Activated naive CD8-positive, alpha-beta T cell treated with anti-CD3 and anti-CD28 coated beads for 36 hours (primary cell): ENCODE measurements at places on chromosomes 13 and 19. TPM values are rescaled to one million over a fixed set of nuclear protein-coding genes. Genes with fewer than 3 reads are reported as not detected.

DNA sequence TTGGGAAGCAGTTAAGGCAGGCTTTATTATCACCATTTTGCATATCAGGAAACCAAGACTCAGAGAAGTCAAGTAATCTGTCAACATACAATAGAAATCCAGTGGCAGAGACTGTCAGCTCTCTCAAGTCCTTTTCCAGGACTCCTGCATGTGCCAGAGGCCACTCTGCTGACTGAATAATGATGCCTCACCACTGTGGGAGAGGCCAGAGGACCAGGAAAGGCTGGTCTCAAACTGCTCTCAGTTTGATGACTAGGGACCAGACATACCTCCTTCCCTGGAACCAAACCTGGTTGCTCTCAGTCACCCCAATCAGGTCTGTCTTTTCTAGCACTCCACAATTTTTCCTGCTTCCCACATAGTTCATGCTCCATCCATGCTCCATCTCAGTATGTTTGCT is 8.0 kb downstream of the RNASEH2B start:
- DNase-seq, result no peak

- DNase-seq, result no peak
These were observed 6.2 kb downstream of the TINCR start for GRCh38 chr19:5561559-5561958.

DNA sequence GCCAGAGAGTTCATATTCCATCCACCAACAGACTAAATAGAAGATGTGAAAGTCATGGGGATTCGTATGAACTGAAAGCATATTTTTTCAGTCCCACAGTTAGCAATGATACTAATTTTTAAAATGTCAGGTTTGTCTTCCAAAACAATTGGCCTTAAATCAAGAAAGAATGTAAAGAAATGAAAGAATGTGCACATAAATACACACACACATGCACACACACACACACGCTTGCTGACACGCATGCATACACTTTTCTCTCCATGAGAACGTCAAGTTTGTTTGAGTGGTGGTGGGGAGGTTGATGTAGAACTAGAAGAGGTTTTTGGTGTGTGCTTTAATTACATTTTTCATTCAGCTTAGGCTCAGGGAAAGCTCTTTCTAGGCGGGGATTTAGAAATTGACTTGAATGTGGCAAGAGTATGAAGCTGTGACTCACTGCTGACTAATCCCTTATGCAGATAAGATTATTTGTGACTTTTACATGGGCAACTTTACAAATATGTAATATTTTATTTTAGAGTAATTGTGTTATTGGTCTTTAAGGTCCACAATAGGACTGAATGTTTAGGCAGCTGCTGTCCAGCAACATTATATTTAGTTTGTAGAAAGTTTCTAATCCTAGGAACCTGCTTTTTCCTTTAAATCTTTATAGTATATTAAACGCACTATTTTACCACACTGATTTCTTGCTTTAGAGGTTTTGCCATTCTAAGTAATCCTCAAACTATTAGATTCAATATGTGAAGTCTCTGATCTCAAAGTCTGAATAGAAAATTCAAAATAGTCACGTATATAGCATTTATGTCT is 18.8 kb downstream of the FLT1 start:
- no peak for DNase-seq

GRCh38 chr19:47446534-47447469 is 24.9 kb downstream of the SLC8A2 start:
- DNase-seq, result peak; percentile 35

GRCh38 chr13:31909864-31910551 is 121.6 kb upstream of the FRY start:
- DNase-seq, result peak; percentile 6

DNA sequence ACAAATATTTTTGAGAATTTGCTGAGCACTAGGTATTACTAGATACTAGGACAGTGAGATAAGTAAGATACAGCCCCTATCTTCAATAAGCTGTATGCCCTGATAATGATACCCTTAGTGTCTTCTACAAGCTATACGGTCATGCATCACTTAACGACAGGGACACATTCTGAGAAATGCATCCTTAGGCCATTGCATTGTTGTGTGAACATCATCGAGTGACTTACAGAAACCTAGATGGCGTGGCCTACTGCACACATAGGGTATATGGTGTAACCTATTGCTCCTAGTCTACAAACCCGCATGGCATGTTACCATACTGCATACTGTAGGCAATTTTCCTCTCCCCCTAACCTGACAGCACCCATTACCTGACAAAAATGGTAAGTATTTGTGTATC is 64.9 kb downstream of the LRCH1 start:
- no peak for DNase-seq

DNA sequence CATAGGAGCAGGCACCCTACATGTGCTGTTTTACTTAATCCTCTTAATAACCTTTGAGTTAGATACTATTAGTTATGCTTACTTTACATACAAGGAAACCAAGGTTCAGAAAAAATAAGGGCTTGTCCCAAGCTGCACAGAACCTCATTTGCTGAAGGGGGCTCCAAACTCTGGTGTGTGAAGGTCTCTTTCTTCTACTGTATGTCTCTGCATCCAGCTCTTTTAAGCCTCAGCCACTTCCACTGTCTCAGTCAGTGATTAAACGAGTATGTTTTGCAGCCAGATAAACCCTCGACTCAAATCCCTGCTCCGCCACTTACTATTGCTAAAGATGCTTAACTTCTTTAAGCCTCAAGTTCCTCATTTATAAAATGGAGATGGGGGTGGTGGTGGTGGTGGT is 112.4 kb upstream of the WASF3 start:
- no peak for DNase-seq

- DNase-seq, result no peak
These were observed 86.9 kb downstream of the TBC1D4 start for GRCh38 chr13:75395066-75395465.

Gene NTN5
- 0.24 TPM for total RNA-seq

Gene GPR18
- 17.6 TPM for total RNA-seq

Gene EBI3
- 6.7 TPM for total RNA-seq

Gene RGS9BP
- total RNA-seq, result not detected

Gene LGALS7B
- not detected for total RNA-seq
